ENCODE measurements at places on chromosomes 6 and 20.
A peak's percentile ranks its signal among the peaks of the same experiment; 100 is the strongest.

GRCh38 chr6:106165885-106166485, 79.8 kb downstream of the PRDM1 start:
- no peak for DNase-seq

- DNase-seq, result peak; percentile 20
Observed at GRCh38 chr6:16480763-16481560, 242.6 kb downstream of the GMPR start.

- DNase-seq, result no peak
Observed at GRCh38 chr6:132961610-132962009, 147.2 kb downstream of the RPS12 start.

DNA sequence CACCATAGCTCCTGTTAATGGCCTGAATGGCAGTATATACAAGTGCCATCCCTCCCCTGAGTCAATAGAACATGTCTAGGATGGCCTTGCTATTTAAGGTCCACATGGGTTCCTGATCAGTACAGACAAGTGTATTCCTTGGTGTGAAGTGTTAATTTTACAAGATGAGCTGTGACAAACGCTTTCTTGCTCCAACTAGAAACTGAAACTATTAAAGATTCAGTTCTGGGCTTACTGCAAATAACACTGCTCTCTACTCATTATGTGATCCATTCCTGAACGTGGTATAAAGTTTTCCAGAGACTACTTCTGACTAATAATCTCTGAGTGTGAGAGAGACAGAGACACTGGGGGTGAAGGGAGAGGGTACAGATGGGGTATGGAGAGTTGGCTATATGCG, 198.0 kb upstream of the FBXL4 start:
- no peak for DNase-seq

DNA sequence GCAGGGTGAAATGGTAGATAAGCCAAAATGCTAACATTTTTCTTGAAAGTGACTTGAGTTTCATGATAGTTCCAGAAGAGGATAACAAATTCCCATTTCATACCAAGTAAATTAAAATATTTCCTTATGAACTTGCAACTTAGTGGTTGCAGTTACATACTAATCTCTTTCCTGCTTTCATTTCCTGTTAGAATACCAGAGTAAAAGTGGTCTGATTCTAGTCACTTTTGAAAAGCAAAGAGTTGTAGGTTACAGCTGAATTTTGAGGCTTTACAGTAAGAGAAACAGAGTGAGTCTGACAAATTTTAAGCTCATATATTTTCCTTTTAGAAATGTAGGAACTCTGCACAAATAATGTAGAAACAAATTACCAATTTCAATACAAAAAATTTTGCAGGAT, 117.4 kb downstream of the ZFAND3 start:
- no peak for DNase-seq

GRCh38 chr6:50637267-50637666, 76.1 kb upstream of the TFAP2D start:
- no peak for DNase-seq

- no peak for DNase-seq
Observed at GRCh38 chr6:3592371-3592941, 135.6 kb upstream of the SLC22A23 start.

DNA sequence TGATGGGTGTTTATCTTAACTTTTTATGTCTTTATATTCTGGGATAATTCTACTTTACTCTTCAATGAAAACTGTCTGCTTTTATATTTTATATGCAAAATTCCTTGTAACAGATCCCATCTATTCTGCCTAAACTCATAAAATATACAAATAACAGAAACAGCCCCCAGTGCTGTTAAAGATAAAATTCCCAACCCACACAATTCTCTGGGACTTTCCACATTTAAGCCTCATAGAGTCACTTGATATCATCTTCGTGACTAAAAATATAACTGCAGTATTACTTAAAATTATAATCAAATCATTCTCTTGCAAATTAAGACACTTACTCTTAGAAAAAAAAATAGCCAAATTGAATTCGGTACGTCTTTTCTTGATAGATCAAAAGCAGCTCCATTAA, 60.2 kb downstream of the INSM1 start:
- DNase-seq, result no peak

DNA sequence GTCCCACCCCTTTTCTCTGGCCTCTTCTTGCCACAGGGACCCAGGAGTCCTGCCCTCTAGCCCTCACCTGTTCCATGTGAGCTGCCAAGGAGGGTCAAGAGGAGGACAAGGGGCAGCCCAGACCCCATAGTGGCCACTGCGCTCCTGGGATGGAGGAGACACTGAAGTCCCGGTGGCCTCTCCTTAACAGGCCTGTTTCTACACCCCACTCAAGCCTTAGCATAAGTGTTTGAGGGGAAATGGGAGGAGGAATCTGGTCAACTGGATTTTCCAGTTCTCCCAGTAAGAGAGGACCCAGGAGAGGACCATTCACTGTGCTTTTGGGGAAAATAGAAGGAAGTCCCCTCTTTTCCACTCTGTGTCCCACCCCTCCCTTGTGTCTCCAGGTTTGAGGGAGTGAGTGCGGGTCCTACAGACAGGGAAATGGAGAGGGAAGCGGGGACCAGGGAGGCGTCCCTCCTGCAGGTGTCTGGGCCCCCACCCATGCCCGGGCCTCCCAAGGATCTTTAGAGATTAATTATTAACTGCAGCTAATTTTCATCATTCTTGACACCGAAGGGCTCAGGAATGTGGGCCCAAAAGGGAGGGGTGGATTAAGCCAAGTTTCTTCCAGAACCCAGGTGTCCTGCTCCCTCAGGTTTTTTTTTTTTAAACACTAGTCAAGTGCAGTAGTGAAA, at the start of gene SFTA2:
Gene SFTA2 (minus strand): TSS at position 202 of the 677 bp plus-strand sequence. CDS start 74 bp downstream, at position 128.
- no peak for DNase-seq

- no peak for DNase-seq
Observed at GRCh38 chr20:42123981-42124473, 505.9 kb upstream of the CHD6 start.

GRCh38 chr6:21603082-21603952, 9.8 kb downstream of the SOX4 start:
- no peak for DNase-seq

DNA sequence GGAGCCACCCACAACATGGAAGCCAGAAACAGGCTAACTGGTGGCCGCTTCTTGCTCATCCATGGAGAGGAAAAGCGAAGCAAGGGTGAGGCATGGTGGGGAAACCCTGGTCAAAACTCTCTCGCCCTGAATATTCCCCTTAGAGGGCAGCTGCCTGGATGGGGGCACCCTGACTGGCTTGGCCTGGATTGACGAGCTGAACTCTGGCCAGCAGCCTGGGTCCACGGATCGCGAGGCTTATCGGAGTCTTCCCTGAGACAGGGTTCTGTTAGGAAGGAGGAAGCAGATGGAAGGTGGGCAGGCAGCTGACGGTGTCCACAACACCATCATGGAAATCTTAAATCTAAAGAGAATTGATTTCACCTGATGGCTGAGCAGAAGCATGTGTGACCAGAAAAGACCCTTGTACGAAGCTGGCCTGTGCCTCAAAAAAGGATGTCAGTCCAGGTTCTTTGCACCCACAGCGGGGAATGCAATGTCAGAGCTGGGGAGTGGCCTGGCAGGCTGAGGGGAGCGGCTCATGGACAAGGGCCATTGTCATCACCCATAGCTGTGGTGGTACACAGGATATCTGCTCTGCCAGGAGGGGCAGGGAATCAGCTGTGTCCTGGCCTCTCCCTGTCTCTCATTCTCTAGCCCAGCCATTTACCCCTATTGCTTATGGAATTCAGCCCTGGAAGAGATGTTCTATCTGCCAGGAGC, 109.4 kb upstream of the SNX9 start:
- no peak for DNase-seq

GRCh38 chr6:2436410-2437154, 191.2 kb upstream of the GMDS start:
- no peak for DNase-seq

DNA sequence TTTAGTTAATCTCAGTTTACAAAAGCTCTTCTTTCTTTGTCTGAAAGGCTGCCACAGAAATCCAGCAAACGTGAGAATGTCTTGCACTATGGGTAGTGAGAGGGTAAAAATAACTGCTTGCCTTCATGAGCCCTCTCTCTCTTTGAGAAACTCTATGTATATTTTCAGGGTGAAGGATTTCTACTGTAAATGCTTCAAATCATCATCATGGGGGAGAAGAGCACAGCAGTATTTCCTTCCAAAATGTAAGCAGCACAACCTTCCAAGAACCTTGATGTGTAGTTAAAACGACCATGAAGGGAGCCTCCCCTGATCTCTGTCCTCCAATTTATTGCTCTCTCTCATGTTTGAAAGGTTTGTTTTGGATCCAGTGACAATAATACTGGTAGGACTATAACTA, 141.3 kb upstream of the CENPW start:
- DNase-seq, result no peak

- no peak for DNase-seq
Observed at GRCh38 chr6:56887086-56887485, 67.8 kb upstream of the BEND6 start.

DNA sequence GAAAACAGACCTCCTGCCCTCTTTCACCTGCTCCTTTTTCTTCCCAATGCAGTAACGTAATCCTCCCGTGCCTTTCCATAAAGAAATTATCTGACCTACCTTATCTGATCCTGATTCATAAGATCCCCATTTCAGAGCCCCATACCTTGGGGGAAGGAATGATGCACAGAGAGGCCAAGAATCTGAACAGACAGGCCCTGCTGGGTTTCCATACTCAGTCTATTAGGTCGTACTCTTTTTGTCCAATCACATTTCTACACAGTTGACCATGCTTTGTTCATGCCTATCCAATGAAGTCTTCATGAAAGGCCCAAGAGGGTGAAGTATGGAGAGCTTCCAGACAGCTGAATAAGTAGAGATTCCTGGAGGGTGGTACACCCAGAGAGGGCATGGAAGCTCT, 25.3 kb downstream of the SRPK1 start:
- no peak for DNase-seq

- DNase-seq, result peak; percentile 95
Observed at GRCh38 chr6:34888874-34889555, at the start of gene ANKS1A. Gene ANKS1A (plus strand): TSS chr6:34889255. CDS start chr6:34889403, 148 bp downstream.

- no peak for DNase-seq
Observed at GRCh38 chr20:56624786-56625681, 4.1 kb upstream of the TFAP2C start.

GRCh38 chr6:39217177-39217864, 12.0 kb downstream of the KCNK5 start:
- DNase-seq, result no peak

GRCh38 chr6:42813906-42814444, 32.1 kb downstream of the BICRAL start:
- no peak for DNase-seq

GRCh38 chr6:135557582-135557981, 60.0 kb upstream of the AHI1 start:
- DNase-seq, result no peak

DNA sequence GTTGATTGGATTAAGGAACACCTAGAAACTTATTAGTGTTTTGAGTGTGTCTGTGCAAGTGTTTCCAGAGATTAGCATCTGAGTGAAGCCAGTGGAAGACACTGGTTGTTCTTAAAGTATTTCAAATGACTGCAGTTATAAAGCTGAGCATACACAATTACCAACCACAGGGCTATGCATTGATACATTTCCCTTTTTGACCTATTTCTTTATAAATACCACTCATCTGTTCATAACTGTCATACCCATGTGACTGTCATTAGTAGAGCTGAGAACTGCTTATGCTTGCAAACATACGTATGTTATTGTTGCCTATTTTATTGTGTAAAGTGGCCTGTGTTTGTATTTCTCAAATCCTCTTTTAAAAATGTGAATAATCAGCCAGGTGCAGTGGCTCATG, 15.3 kb upstream of the ZC3H12D start:
- DNase-seq, result no peak

DNA sequence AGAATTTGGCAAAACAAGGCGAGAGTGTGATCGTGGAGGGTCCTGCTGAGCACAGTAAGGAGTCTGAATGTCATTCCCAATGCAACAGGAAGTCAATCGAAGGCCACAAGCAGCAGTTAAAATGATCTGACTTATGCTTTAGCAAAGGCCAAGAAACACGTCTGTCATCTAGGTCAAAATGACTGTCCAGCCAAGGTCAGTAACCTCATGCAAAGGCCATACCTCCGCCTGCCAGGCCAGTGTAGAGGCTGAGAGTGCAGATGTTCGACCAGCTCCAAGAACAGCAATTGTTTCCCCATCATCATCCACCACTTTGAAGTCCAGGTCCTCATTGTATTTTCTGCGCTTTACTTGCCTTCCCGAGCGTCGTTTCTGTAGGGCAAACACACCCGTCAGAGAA, 105.6 kb downstream of the CHD6 start:
- no peak for DNase-seq

DNA sequence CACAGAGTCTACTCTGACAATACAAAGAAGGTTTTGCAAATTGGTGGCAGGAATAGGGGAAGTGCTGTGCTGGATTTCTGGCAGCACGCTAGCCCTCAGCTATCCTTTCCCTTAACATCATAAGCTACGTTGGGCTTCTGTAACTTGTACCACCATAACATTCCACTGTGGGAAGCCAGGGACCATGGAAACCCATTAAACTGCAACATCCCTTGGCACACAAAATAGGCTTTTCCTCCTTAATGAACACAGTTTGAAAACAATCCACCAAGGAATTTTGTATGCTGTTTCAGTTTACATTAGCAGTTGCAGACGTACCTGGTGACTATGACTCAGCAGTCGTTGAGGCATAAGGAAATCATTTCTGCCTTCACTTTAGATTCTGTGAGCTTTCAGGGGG, 203.9 kb upstream of the RAB32 start:
- no peak for DNase-seq

DNA sequence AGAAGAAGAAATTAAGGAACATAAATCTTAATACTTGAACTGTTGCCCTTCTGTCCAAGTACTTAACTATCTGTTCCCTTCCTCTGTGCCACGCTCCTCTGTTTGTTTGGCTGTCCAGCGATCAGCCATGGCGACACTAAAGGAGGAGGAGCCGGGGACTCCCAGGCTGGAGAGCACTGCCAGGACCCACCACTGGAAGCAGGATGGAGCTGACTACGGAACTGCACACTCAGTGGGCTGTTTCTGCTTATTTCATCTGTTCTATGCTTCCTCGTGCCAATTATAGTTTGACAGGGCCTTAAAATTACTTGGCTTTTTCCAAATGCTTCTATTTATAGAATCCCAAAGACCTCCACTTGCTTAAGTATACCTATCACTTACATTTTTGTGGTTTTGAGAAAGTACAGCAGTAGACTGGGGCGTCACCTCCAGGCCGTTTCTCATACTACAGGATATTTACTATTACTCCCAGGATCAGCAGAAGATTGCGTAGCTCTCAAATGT, 17.1 kb downstream of the IRF4 start:
- no peak for DNase-seq
